ENCODE measurements at places on chromosomes 5 and 9.

- DNase-seq = no peak
These were observed 37.3 kb downstream of the DMGDH start for GRCh38 chr5:79032031-79032695.

DNA sequence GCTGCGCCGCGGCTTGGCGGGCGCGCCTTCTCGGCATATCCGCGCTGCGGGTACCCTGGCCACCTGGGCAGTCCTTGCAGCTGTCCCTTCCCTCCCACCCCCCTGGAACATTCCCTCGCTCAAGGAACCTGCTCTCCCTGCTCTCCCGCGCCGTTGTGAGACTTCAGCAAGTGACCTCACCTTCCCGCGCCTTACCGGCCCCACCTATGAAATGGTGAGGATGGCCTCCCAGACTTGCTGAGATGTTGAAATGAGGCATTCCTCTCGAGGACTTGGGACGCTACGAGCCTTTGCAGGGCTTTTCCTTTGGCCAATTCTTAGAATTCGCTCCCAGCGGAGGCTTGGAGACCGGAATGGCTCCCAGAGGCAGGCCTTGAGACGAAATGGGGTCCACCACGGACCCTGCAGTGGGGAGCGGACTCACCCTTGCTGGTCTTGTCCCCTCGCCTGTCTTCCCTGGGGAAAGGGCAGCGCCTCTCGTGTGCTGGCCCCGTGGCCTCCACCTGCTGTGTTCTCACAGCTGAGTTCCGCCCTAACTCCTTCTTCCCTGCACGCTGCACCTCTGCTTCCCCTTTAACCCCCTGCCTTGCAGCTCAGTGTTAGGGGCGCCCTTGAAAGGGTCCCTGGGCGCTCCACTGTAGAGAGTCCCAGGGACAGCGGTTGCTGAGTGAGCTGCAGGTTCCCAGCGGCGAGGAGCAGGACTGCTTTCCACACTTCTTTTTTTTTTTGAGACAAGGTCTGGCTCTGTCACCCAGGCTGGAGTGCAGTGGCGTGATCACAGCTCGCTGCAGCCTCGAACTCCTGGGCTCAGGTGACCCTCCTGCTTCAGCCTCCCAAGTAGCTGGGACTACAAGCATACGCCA is 907 bp downstream of the HMCN2 start:
- DNase-seq = no peak

GRCh38 chr5:178416919-178417318 is 173.3 kb downstream of the COL23A1 start:
- no peak for DNase-seq

GRCh38 chr5:158020555-158021418 is 161.8 kb upstream of the CLINT1 start:
- no peak for DNase-seq

DNA sequence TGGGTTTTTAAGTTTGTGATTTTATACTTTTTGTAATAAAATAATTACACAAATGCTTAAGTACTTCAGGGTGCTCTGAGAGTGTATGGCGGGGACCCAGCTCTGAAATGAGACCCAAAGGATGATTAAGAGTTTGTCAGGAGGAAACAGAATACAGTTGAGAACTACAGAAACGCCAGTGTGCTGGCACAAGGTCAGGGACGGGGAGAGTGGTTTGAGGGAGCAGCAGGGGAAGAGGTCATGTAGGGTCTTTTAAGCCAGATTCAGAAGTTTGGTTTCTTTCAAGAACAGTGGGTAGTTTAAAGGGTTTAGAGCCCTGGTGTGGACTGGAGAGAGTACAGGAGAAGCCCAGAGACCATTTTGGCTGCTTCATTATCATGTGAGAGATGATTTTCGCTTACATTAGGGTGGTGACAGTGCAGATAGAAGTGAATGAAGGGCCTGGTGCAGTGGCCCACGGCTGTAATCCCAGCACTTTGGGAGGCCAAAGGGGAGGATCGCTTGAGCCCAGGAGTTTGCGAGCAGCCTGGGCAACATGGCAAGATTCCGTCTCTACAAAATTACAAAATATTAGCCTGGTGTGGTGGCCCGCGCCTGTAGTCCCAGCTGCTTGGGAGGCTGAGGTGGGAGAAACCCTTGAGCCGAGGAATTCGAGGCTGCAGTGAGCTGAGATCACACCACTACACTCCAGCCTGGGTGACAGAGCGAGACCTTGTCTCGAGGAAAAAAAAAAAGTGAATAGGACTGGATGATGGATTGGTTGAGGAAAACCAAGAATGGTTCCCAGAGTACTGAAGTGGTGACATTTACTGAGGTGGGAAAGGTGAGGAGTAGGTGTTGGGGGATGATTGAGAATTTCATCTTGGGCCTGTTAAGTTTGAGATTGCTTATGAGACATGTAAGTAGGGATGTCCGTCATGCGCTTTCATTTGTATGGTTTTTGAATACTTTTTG is 1.4 kb upstream of the ETF1 start:
- no peak for DNase-seq

GRCh38 chr5:89279391-89280036 is 396.5 kb upstream of the MEF2C start:
- DNase-seq = no peak

DNA sequence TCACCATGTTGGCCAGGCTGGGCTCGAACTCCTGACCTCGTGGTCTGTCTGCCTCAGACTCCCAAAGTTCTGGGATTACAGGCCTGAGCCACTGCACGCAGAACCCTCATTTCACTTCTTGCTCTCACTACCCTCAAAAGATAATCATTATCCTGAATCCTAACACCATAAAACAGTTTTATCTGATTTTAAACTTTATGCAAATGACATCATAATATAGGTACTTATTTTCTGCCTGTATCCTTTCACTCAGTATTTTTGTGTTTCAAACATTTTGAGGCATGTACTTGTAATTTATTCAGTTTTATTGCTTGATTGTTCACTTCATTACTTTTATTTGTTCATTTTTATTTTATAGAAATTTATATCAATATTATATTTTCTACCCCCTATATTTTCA is 719.2 kb upstream of the ARRDC3 start:
- no peak for DNase-seq

DNA sequence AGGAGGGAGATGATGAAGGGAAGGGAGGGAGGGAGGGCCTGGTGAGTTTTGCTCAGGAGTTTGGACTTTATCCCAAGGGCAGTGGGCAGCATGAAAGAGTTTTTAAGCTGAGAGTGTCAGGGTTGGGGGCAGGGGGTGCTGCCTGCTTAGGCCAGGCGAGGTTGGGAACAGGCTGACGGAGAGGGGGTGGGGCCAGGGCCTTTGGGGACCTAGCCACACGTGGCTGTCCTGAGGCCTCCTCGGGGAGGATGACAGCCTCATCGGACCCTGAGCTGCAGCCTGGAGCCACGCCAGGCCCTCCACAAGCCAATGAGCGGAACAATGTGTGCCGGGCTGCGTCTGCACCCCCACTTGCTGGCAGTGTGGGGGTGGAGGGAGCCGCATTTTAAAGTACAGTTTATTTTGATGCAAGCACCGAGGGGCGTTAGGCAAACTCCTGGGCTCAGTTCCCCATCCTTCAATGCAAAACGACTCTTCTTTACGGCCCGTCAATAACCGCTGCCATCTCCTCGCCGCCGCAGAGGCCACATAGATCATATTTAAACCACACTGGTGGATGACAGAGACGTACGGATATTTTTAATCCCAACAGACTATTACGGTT is 5.3 kb upstream of the RXRA start:
- DNase-seq = no peak

GRCh38 chr9:72665421-72665820 is 144.0 kb downstream of the TMC1 start:
- DNase-seq = no peak

All from stimulated activated CD4-positive, alpha-beta T cell treated with anti-CD3 and anti-CD28 coated beads, Interleukin-1b, Interleukin-23, amount 100 ng/mL, for 1 hour (primary cell).